ENCODE measurements at places on chromosomes 6 and 20.

DNA sequence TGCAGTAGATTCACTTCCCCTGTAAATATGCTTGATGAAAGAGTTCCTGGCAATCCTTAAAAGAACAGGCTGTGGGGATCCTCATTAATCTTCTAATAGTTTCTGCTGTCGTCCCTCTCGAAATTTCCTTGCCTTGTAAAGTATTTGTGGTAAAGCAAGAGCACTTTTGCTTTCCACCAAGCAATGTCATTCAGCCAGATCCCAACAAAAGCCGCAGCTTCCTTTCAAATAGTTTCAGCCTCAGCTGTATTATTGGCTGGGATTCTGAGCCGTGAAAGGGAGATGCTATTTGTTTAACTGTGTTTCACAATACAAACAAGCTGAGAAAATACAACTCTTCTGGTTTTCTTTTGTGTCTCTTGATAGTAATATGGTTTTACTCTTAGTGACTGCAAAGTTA lies 48.9 kb upstream of the EPHA7 start:
- no peaks in the 10 kb centered on the region for H3K27me3 ChIP-seq
- no peak overlapping the region for H3K27ac ChIP-seq
- DNase-seq = no peak
- H3K4me3 ChIP-seq = no peak overlapping the region

- H3K4me3 ChIP-seq = no peak overlapping the region
- no peak for DNase-seq
- H3K27ac ChIP-seq = no peak overlapping the region
- H3K36me3 ChIP-seq = no peaks in the 10 kb centered on the region
- H3K27me3 ChIP-seq = no peaks in the 10 kb centered on the region
These were observed 203.0 kb upstream of the TBX18 start for GRCh38 chr6:84967389-84967788.

GRCh38 chr20:21516861-21517565 lies 3.1 kb upstream of the NKX2-2 start:
- no peak for DNase-seq
- H3K27me3 ChIP-seq = peaks cover 59% of the 10 kb centered on the region
- no peaks in the 10 kb centered on the region for H3K36me3 ChIP-seq
- H3K27ac ChIP-seq = no peak overlapping the region
- no peak overlapping the region for H3K4me3 ChIP-seq

GRCh38 chr20:44644230-44644617 lies 7.3 kb downstream of the ADA start:
- H3K4me3 ChIP-seq = no peak overlapping the region
- peaks cover 87% of the 10 kb centered on the region for H3K4me1 ChIP-seq
- DNase-seq = no peak
- H3K27ac ChIP-seq = peak overlapping the region; percentile 65

GRCh38 chr6:150254770-150255169 lies 111.9 kb downstream of the PPP1R14C start:
- H3K4me1 ChIP-seq = no peaks in the 10 kb centered on the region
- H3K4me3 ChIP-seq = no peak overlapping the region
- no peak overlapping the region for H3K27ac ChIP-seq

- no peak overlapping the region for H3K4me3 ChIP-seq
- no peaks in the 10 kb centered on the region for H3K4me1 ChIP-seq
- peaks cover 19% of the 10 kb centered on the region for H3K27me3 ChIP-seq
- no peak overlapping the region for H3K27ac ChIP-seq
- H3K36me3 ChIP-seq = no peaks in the 10 kb centered on the region
These were observed 170.8 kb upstream of the PHACTR1 start for GRCh38 chr6:12545619-12546409.

DNA sequence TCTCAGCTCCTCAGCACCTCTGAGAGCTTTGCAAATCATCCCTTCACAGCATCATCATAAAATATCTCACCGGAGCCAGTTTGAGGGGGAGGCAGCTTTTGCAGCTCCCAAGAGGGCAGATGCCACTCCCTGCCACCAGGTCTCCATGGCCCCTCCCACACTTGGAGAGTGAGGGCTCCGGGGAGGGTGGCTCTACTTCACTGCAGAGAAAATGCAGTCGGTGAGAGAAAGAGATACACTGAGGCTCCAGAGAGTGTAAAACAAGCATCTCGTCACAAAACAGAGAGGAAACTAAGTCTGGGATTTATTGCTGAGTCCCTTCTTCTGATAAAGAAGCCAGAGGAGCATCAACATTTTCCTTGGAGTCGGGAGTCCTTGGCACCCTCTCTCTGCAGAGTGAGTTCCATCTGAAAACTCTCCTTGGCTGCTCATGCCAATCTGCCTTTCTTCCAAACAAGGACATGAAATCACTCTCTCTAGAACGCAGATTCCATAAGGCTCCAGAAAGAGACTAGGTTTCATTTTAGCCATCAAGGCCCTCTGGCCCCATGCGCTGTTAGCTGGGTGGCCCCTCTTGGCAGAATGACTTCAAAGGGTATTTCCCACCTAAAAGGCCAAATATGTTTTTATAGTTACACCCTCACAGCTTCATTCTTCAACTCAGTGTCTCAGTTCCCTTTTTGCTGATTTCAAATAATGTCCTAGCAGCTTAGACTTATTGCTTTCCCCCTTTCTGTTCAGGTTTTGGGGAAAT lies 70.6 kb upstream of the F13A1 start:
- peaks cover 2% of the 10 kb centered on the region for H3K27me3 ChIP-seq
- peak overlapping the region; percentile 96 for H3K27ac ChIP-seq
- peak overlapping the region; percentile 77 for H3K4me3 ChIP-seq
- H3K36me3 ChIP-seq = no peaks in the 10 kb centered on the region
- peaks cover 63% of the 10 kb centered on the region for H3K4me1 ChIP-seq
- peak; percentile 42 for DNase-seq

- H3K27ac ChIP-seq = no peak overlapping the region
- no peak overlapping the region for H3K4me3 ChIP-seq
- H3K36me3 ChIP-seq = no peaks in the 10 kb centered on the region
These were observed 61.1 kb upstream of the SNAP25 start for GRCh38 chr20:10157549-10157948.

DNA sequence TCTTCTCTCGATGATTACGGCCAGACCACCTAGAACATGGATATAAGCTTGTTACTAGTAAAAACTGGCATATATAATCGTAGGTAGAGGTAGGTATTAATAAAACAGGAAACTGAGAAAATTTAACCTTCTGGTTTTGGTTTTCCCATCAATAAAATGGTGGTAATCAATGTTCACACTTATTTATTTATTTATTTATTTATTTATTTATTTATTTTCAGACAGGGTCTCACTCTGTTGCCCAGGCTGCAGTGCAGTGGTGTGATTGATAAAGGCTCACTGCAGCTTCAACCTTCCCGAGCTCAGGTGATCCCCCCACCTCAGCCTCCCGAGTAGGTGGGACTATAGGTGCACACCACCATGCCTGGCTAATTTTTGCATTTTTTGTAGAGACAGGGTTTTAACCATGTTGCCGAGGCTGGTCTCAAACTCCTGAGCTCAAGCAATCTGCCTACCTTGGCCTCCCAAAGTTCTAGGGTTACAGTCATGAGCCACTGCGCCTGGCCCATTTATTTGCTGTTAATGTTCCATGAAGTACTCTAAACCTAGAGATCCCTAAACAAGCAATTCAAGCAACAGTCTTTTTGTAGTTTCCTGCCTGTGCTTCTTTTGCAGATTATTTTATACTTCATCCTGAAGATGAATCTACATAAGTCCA lies 11.5 kb downstream of the TOMM6 start:
- no peak overlapping the region for H3K4me3 ChIP-seq
- no peak overlapping the region for H3K27ac ChIP-seq
- no peaks in the 10 kb centered on the region for H3K4me1 ChIP-seq

DNA sequence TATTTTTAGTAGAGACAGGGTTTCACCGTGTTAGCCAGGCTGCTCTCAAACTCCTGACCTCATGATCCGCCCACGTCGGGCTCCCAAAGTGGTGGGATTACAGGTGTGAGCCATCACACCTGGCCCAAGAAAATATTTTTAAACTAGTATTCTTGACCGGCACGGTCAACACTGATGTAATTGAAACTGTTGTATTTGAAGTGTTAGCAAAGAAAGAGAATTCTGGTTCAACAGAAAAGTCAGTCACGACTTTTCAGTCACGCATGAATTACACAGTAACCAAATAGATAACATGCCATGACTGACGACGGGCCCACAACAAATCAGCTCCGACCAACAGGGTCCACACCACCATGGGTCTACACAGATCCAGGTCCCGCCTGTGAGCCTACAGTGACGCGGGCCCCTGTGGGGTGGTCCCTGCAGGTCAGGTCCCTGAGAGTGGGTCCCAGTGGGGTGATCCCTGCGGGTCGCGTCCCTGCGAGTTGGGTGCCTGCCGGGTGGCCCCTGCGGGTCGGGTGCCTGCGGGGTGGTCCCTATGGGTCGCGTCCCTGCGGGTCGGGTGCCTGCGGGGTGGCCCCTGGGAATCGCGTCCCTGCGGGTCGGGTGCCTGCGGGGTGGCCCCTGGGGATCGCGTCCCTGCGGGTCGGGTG lies 1.0 kb downstream of the GMEB2 start:
- peak overlapping the region; percentile 75 for H3K4me3 ChIP-seq
- H3K36me3 ChIP-seq = peaks cover 20% of the 10 kb centered on the region
- peak overlapping the region; percentile 89 for H3K27ac ChIP-seq
- H3K4me1 ChIP-seq = peaks cover 34% of the 10 kb centered on the region
- H3K27me3 ChIP-seq = no peaks in the 10 kb centered on the region
- peak; percentile 52 for DNase-seq

- H3K4me1 ChIP-seq = no peaks in the 10 kb centered on the region
- no peak for DNase-seq
- no peak overlapping the region for H3K4me3 ChIP-seq
- peaks cover 11% of the 10 kb centered on the region for H3K27me3 ChIP-seq
- H3K27ac ChIP-seq = no peak overlapping the region
- H3K36me3 ChIP-seq = no peaks in the 10 kb centered on the region
These were observed 102.5 kb upstream of the SPACA1 start for GRCh38 chr6:87945181-87945580.

- H3K27ac ChIP-seq = no peak overlapping the region
- peaks cover 2% of the 10 kb centered on the region for H3K4me1 ChIP-seq
- no peaks in the 10 kb centered on the region for H3K36me3 ChIP-seq
- peaks cover 3% of the 10 kb centered on the region for H3K27me3 ChIP-seq
These were observed 301.2 kb upstream of the SGK1 start for GRCh38 chr6:134619077-134619476.

DNA sequence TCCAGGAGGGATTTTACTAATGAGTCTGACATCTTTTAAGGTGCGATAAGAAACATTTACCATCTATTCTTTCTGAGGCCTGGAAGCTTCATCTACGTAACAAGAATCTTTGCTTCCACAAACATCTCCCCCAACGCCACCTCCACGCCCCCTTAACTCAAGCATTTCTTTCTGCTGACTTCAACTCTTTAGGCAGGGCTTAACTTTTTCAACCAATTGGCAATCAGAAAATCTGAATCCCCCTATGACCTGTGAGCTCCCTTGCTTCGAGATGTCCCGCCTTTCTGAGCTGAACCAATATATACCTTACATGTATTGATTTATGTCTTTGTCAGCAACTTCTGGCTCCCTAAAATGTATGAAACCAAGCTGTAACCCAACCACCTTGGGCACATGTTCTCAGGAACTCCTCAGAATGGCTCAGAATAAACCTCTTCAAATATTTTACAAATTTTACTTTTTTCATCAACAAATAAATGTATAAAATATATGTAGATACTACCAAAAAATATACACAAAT lies 11.5 kb downstream of the OR2H2 start:
- H3K27me3 ChIP-seq = peaks cover 2% of the 10 kb centered on the region
- no peak overlapping the region for H3K27ac ChIP-seq
- no peaks in the 10 kb centered on the region for H3K4me1 ChIP-seq
- peaks cover 4% of the 10 kb centered on the region for H3K36me3 ChIP-seq
- no peak for DNase-seq

GRCh38 chr20:52348434-52348833 lies 156.9 kb upstream of the ZFP64 start:
- no peak overlapping the region for H3K27ac ChIP-seq
- H3K27me3 ChIP-seq = peaks cover 11% of the 10 kb centered on the region
- no peaks in the 10 kb centered on the region for H3K4me1 ChIP-seq
- no peaks in the 10 kb centered on the region for H3K36me3 ChIP-seq

GRCh38 chr6:142929751-142930358 lies 15.1 kb downstream of the HIVEP2 start:
- H3K4me1 ChIP-seq = peaks cover 79% of the 10 kb centered on the region
- H3K4me3 ChIP-seq = no peak overlapping the region
- H3K27me3 ChIP-seq = no peaks in the 10 kb centered on the region
- H3K27ac ChIP-seq = peak overlapping the region; percentile 59
- no peak for DNase-seq
- H3K36me3 ChIP-seq = peaks cover 3% of the 10 kb centered on the region

- no peaks in the 10 kb centered on the region for H3K4me1 ChIP-seq
- no peak overlapping the region for H3K27ac ChIP-seq
- DNase-seq = no peak
- no peaks in the 10 kb centered on the region for H3K36me3 ChIP-seq
- H3K27me3 ChIP-seq = peaks cover 2% of the 10 kb centered on the region
- H3K4me3 ChIP-seq = no peak overlapping the region
These were observed 638.4 kb downstream of the MAFB start for GRCh38 chr20:40050596-40050995.

- DNase-seq = no peak
- H3K27ac ChIP-seq = no peak overlapping the region
- H3K4me3 ChIP-seq = no peak overlapping the region
- H3K27me3 ChIP-seq = peaks cover 35% of the 10 kb centered on the region
- no peaks in the 10 kb centered on the region for H3K36me3 ChIP-seq
- H3K4me1 ChIP-seq = peaks cover 11% of the 10 kb centered on the region
These were observed 110.6 kb upstream of the SIRPA start for GRCh38 chr20:1784586-1784985.

DNA sequence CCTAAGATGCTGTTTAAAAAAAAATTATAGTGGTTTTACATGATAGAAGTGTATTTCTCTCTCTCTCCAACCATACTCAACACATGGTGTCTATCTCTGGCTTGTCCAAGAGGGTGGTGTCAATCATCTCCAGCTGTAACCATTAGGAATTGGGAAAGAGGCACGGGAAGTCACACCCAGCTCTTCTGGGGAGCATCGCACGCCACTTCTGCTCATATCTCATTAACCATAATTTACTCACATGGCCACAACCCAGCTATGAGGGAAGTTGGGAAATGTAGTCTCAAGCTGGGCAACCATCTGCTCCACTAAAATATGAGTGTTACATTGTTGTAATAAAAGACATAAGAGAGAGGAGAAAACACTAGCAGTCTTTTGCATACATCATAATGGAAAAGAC lies 30.4 kb upstream of the TSHZ2 start:
- H3K27ac ChIP-seq = no peak overlapping the region
- H3K4me3 ChIP-seq = no peak overlapping the region
- H3K4me1 ChIP-seq = no peaks in the 10 kb centered on the region

DNA sequence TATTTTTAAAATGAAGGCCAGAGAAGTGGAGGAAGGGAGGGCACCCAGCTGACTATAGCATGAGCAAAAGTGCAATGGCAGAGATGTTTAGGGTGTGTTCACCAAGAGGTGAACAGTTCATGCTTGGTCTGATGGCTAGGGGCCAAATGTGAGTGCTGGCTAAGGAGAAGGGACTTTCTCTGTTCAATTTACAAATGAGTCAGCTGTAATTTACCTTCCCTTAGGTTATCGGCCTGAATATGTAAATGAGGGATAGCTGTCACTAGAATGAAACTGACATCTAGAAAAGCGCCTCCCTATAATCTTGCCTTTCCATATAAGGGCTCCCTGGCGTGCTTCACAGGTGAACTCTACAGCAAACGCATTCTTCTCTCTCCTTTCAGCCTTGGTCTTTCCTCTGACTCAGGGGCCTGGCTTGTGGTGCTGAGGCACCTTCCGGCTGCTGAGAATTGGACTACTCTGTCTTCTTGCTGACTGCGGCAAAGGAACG lies 114.7 kb upstream of the BACH2 start:
- peaks cover 34% of the 10 kb centered on the region for H3K4me1 ChIP-seq
- H3K27me3 ChIP-seq = peaks cover under 1% of the 10 kb centered on the region
- no peaks in the 10 kb centered on the region for H3K36me3 ChIP-seq
